Right lung (tissue), 10 donors: ENCODE measurements at places on chromosomes 7 and 10.

DNA sequence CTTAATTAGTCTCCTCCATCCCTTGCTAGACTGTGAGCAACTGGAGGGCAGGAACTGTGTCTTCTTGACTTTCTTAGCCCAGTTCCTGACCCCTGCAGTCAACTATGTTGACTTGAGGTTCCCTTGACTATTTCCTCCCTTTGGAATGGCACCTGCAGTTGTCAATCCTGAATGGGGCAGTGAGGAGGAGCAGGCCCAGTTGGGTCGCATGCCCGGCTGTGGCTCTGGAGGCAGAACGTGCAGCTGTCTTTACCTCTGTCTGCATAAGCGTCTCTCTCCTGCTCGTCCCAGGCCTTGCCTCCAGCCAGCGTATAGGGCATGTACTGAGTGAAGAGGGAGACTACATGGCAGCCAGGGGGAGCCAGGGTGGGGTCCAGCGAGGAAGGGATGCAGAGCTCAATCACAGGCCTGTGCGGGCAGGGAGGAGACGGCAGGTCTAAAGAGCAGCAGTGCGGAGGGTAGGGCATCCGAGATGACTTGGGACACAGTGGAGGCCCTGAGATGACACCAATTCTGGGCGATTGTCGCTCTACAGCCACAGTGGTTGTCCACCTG, 26.8 kb downstream of the PYROXD2 start:
- DNase-seq: no peak

GRCh38 chr7:25613912-25614311, 385.6 kb upstream of the NPVF start:
- no peak for DNase-seq

DNA sequence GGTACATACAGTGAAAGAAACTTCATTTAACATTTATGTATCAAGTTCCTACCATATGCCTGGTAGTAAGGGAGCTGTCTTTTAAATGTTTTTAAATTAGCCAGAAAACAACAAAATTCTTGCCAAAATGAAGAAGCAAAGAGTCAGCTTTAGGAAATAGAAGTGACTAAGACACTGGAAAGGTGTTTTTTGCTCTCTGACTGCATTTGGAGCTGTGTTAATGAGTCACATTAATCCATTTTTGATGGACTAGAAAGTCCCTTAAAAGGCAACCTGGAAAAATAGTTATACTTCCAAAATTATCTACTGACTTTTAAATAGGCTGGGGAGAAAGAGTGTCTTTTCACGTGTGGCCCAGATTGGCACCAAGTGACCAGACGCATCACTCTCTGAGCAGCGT, 3.9 kb upstream of the COL17A1 start:
- no peak for DNase-seq

DNA sequence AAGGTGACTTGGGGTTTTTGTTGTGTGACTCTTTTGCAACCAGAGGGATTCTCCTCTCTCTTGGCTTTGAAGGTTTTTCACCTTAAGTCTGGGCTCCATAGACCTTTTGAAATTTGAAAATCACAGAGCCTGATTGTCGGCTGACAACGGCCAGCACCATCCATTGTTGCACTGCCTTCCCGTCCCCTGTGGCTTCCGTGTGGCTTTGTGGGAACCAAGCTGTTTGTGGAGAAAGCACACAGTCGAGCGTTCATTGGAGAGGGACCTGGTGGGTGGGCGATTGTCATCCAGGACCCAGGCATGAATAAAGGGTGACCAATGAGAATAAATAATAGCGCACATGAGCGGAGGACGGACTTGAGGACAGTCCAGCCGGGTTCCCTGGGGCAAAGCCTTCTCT, 7.4 kb upstream of the RAMP3 start:
- DNase-seq: no peak

DNA sequence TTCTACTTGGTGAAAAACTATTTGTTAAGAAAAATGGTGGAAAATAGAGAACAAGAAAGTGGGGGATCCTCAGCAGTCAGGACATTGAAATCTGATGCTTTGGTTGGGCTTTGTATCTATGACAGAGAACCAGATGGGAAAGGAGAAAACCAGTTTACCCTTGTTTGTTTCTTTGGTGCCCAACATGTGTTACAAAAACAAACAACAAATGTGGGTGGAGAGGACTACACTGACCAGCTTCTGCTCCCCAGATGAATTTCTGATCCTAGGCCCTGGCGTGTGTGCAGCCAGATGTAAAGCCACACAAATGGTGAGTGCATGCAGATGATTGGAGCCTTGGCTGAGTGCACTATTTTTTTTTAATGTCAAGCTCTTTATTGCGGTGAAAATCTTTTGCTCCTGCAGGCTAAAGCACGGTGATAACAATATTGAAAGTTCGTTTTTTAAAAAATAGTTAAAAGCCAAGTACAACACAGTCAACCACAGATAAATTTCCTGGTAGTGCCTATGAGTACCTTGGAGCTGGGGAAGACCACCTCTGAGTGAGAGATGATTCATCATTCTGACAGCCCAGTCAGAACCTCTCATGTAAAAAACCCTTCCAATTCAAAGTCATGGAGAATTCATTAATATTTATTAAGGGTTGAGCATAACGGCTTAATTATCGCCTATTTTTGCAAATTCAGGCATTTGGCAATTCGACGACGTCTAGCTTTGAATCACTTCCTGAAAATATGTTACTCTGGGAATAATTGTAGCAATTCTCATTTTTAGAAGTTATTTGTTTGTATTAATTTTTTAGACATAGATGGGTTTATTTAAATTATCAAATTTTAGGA, 163.7 kb downstream of the AGMO start:
- DNase-seq: no peak

- no peak for DNase-seq
Observed at GRCh38 chr10:61166065-61166464, 222.1 kb upstream of the RHOBTB1 start.
